ENCODE measurements at places on chromosomes 4 and X. TPM values are rescaled to one million over a fixed set of nuclear protein-coding genes. Genes with fewer than 3 reads are reported as not detected.

Gene NRK
- not detected for total RNA-seq

Gene TMEM129
- total RNA-seq, result 20.0 TPM

Gene OSTC
- total RNA-seq, result 58.9 TPM

Gene DCLK2
- not detected for total RNA-seq

Gene MAGEA12
- total RNA-seq, result not detected

Gene SPIN2A
- total RNA-seq, result 2.5 TPM

- no peak for DNase-seq
Measured at GRCh38 chrX:88613338-88613737, 133.7 kb upstream of the CPXCR1 start.

- DNase-seq, result no peak
Measured at GRCh38 chr4:78766026-78766425, 10.1 kb upstream of the BMP2K start.

DNA sequence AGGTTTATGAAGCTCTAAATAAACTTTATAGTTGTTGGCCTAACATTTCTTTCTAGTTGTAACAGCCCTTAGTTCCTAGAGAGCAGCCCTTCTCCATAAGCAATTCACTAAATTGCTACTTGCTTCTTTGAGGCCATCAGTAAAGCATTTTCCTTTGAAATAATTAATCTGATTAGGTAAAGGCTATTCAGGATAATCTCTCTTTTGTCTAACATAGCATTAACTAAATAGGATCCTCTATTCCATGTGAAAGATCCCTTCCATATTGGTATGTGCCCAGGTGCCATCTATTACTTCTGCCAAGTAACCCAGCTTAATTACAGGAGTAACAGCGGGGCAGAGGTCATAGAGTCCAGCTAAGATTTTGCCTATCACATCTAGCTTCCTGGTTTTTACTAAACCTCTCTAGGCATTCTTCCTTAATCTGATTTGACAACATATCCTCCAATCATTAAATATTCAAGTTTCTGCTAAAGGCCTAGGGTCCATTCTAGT, 1408.0 kb downstream of the PCDH18 start:
- no peak for DNase-seq

GRCh38 chrX:112636951-112637581, 42.7 kb downstream of the LHFPL1 start:
- no peak for DNase-seq

GRCh38 chr4:151718984-151719955, 41.5 kb downstream of the GATB start:
- no peak for DNase-seq

GRCh38 chrX:107669261-107669660, 41.0 kb downstream of the PRPS1 start:
- no peak for DNase-seq

DNA sequence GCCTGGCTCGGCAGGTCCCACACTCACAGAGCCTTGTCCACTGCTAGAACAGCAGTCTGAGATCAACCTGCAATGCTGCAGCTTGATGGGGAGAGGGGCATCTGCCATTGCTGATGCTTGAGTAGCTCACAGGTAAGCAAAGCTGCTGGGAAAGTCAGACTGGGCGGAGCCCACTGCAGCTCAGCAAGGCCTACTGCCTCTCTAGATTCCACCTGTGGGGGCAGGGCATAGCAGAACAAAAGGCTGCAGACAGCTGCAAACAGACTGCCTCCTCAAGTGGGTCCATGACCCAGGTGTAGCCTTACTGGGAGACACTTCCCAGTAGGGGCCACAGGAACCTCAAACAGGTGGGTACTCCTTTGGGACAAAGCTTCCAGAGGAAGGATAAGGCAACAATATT, 110.6 kb upstream of the ADAMTS3 start:
- DNase-seq, result no peak

DNA sequence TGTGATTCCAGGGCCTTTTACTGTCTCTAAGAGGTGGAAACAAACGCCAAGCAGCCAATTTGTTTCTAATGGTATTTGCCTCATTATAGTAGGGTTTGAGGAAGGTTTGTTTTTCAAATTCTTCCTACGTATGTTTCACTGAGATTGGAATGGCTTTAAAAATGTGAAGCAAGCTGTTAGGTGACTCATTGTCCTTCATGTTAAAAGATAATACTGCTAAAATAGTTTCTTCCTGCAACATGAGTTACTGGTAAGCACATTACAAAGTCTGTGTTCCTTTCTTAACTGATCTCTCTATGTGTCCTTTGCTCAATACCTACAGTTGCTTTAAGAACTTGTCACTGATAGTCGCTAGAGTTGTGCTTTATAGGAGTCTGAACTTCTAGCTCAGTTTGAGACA, 1183.9 kb downstream of the RPA4 start:
- no peak for DNase-seq

DNA sequence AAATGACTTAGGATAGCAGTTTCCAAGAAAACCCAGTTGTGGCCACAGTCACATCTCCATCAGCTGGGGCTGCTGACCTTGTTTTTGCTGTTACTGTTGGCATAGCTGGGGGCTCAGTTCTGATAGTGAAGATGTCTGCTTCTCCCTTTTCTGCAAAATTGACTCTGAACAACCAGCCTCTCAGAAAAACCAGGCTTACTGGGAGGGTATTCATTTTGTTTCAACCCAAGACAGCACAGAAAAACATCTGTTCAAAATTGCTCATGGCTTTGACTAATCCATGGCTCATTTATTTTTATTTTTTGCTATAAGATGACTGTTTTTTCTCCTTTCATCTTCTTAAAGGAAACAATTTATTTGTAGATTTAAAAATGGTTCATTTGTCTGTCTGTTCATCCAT, 53.1 kb downstream of the RASL11B start:
- DNase-seq, result no peak

GRCh38 chr4:166512267-166512666, 639.2 kb downstream of the TLL1 start:
- no peak for DNase-seq

DNA sequence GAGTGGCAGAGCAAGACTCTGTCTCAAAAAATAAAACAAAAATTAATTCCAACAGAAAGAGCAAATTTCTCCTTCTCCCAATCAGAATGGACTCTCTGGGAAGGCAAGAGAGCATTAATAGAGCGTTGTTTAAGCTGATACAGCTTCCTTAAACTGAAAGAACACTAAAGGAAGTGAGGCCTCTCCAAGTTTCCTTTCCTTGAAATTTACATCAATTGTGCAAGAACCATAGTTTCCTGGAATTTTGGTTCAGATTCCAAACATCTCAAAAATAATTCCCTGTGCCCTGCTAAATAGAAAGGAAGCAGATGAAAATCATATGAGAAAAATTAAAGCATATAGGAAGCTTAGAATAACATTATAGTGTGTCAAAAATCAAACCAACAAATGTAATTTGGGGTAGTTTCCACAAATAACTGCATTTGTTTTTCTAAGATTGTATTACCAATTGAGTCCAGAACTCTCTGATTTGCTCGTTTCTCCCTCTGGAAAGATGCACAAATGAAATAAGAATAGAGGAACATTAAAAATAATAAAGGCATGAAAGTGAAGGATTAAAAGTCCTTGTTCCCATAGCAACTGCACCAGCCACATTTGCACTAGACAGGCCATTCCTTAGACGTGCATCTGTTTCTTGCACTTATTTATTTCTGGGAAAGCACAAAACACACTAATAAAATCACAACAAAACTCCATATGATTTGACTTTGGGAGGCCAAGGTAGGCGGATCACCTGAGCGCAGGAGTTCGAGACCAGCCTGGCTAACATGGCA, 3.7 kb upstream of the FAM241A start:
- DNase-seq, result no peak

DNA sequence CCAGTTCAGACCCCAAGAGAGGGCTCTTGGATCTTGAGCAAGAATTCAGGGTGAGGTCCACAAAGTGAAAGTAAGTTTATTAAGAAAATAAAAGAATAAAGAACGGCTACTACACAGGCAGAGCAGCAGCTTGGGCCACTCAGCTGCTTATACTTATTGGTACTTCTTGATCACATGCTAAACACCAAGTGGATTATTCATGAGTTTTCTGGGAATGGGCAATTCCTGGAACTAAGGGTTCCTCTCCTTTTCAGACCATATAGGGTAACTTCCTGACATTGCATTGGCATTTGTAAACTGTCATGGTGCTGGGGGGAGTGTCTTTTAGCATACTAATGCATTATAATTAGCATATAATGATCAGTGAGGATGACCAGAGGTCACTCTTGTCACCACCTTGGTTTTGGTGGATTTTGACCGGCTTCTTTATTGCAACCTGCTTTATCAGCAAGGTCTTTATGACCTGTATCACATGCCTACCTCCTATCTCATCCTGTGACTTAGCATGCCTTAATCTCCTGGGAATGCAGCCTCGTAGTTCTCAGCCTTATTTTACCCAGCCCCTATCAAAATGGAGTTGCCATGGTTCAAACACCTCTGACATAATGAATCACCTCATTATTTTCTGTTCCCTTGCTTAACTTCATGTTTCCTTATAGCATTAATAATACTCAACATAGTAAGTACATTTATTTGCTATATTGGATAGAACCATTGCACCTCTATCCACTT, 476.3 kb downstream of the DTHD1 start:
- DNase-seq, result no peak

GRCh38 chr4:42142591-42142990, 9.9 kb downstream of the BEND4 start:
- DNase-seq, result no peak

- no peak for DNase-seq
Measured at GRCh38 chr4:55363691-55364351, 17.8 kb downstream of the SRD5A3 start.

- DNase-seq, result no peak
Measured at GRCh38 chr4:109432696-109433095, 919 bp upstream of the SEC24B start.

Data from naive thymus-derived CD4-positive, alpha-beta T cell (primary cell).